ENCODE measurements at places on chromosomes 12 and 14.

DNA sequence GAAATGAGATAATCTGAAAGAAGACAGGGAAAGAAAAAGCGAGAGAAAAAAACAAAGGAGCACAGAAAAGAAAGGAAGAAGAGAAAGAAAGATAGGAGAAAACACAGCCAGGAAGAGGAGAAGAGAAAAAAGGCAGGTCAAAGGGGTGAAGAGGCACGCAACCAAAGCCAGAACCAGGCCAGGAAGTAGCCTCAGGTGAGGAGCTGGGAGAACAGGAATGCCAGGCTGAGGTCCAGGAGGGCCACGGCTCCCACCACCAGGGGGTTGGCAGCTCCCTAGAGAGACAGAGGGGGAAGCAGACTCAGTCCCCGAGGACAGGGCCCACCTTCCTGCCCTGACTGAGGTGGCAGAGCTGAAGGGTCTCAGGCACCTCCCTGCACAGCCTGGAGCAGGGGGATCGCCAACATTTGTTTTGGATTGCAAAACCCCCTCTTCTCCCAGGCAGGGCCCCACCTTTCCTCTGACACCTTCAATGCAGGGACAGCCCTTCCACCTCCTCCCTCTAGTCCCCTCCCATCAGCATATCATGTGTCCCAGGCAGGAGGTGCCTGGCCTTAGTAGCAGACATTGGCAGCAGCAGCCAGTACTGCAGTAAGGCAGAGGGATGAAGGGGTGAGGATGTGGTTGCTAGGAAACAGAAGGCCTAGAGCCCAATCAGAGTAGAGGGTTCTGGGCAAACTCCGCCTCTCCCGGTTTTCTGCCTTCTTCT is 2.0 kb upstream of the AP1G2 start:
- DNase-seq: no peak

DNA sequence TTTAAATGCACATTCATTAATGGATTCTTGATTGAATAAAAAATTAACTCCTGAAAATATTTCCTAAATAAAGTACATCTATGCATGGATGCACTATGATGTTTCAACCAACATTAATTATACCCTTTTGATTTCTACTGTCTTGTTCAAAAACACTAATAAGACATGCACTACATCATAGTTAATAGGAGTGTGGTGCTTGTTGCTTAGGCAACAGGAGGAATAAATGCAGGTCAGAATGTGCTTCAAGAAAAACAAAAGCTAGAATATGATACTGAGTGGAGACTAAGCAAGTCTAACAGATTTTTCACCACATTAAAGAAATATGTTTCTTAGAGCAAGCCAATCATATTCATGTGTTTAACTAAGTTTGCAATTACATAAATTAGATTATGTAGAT is 495.8 kb upstream of the GARIN6 start:
- DNase-seq: no peak

DNA sequence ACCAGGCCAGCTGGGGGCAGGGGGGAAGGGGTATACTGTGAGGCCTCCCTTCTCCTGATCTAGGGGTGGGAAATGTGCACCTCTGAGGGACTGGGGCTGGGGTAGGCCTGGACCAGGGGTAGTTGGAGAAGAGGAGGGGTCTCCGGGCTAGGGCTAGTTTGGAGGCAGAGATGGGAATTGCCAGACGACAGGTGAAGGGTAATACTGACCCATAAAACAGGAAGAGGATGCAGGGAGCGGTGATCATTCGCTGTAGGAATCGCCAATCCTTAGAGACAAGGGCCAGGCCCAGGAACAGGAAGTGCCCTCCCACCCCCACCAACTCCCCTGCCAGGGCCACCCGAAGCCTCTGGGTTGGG is 4.4 kb downstream of the SLC22A17 start:
- DNase-seq: no peak

- no peak for DNase-seq
These were observed 46.1 kb downstream of the INTS13 start for GRCh38 chr12:26891704-26892103.

GRCh38 chr12:64042911-64043310 is 179.2 kb downstream of the KICS2 start:
- DNase-seq: no peak

- DNase-seq: no peak
These were observed 99.4 kb upstream of the NTF3 start for GRCh38 chr12:5332551-5332950.

DNA sequence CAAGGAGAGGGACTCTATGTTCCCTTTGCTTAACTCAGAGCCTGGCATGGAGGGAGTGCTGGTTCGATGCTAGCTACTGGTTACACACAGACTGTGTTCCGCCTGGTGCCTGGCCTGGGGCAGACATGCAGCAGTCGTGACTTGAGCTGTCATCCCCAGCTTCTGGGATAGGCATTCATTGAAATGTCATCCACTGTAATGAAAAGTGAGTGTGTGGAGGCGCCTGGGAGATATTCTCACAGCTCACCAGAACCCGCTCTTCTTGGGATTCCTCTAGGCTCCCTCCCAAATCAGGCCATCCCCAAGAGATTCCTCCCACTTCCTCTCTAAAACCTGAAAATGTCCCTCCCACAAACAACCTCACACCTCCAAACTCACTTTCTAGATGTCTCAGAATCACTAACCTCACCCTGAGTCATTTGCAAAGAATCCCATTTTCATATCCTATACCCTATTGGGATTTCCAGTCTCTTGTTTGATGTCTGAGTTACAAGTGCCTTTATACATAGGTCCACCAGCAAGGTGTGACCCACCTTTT is 82.8 kb downstream of the CRACR2A start:
- DNase-seq: no peak

- DNase-seq: no peak
These were observed 24.1 kb downstream of the NUP37 start for GRCh38 chr12:102095677-102096263.

GRCh38 chr12:113040722-113041171 is 15.8 kb upstream of the DTX1 start:
- DNase-seq: peak; percentile 21

GRCh38 chr12:12533238-12533829 is 29.3 kb downstream of the DUSP16 start:
- DNase-seq: no peak

DNA sequence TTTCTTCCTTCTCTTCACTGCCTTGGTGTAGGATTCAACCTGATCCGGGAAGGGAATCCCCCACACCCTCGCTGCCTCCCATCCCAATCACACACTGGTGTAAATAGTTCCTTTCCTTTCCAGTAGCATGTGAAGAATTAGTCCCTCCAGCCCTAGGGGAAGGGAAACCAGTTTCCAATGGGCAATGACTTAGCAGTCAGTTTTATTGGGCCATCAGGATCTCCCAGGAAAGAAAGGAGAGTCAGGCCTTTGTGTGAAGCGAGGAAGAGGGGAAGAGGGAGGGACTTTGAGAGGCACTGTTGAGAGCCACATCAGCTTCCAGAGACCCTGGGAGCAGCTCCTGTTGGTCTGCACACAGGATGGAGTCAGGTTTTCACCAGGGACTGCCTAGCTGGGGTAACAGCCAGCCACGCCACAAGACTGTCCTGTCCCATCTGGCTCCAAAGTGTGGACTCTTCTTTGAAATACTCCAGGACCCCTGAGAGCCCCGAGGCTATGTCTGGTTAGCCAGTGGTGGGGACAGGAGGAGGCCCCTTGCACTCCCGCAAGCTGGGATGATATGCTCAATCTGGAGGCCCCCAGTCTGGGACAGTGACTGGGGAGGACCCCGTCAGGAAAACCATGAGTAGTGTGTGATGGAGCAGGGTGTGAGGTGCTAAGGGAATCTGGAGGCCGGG is 27.9 kb downstream of the MOAP1 start:
- DNase-seq: no peak

DNA sequence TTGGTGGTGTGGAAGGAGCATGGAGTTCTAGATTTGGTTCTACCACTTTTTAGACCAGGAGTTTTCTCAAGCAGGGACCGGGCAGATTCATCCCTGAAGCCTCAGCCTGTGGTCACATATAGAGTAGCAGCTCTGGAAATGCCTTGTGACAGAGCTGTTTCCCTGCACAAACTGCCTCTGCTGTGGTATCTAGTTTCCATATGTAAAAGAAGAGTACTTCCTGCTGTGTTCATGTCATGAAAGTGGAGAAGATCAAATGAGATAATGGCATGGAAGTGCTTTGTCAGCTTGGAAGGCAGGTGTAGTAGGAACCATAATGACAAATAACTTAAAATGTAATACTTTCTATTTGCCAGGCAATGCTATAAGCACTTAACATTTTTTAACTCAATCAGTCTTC is 26.1 kb downstream of the OTUB2 start:
- no peak for DNase-seq

DNA sequence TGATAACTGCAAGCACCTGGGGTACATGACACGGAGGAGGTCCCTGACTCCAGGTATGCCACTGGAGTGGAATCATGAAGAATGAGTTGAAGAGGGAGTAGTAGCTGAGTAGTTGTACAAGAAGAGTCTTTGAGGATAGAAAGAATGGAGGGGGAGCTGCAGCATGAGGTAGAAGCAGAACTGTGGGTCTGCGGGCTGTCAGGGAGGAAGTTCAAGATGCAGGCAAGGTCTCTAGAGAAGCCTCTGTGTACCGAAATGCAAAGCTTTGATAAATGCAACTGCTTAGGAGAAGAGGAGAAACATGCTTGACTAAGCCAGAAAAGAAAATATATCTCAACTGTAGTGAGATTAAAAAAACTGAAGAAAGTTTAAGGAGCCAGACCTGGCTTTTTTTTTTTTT is 91.5 kb downstream of the CPNE8 start:
- DNase-seq: no peak

All from esophagus squamous epithelium (tissue), 5 donors.